ENCODE measurements at places on chromosomes 11 and 22.
A peak's percentile ranks its signal among the peaks of the same experiment; 100 is the strongest.

- DNase-seq: no peak
Observed at GRCh38 chr11:62680825-62681240, 2.0 kb upstream of the UBXN1 start.

DNA sequence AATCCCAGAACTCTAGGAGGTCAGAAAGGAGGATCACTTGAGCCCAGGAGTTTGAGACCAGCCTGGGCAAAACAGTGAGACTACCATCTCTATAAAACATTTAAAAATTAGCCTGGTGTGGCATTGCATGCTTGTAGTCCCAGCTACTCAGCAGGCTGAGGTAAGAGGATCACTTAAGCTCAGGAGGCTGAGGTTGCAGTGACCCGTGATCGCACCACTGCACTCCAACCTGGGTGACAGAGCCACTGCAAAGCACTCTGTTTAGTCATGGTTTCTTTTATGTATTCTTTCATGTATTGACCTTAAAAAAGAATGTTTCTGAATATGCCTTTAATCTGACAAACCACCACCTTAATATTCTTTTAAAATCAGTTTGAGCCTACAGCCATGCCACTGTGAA is 52.2 kb downstream of the BIRC2 start:
- no peak for DNase-seq

DNA sequence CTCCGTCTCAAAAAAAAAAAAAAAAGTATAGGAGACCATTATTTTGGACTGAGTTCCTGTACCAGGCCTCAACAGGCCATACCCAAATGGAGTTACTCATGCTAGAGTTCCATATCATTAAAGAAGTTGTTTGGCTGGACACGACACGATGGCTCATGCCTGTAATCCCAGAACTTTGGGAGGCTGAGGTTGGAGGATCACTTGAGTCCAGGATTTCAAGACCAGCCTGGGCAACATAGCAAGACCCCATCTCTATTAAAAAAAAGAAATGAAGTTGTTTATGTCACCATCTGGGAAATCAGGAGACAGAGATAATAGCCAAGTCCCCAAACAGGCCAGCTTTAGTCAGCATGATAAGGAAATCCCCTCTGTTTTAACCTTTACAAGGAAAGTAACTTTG is 6.7 kb upstream of the FNBP4 start:
- no peak for DNase-seq

- DNase-seq: no peak
Observed at GRCh38 chr11:73759610-73760134, 1.2 kb downstream of the RAB6A start.

DNA sequence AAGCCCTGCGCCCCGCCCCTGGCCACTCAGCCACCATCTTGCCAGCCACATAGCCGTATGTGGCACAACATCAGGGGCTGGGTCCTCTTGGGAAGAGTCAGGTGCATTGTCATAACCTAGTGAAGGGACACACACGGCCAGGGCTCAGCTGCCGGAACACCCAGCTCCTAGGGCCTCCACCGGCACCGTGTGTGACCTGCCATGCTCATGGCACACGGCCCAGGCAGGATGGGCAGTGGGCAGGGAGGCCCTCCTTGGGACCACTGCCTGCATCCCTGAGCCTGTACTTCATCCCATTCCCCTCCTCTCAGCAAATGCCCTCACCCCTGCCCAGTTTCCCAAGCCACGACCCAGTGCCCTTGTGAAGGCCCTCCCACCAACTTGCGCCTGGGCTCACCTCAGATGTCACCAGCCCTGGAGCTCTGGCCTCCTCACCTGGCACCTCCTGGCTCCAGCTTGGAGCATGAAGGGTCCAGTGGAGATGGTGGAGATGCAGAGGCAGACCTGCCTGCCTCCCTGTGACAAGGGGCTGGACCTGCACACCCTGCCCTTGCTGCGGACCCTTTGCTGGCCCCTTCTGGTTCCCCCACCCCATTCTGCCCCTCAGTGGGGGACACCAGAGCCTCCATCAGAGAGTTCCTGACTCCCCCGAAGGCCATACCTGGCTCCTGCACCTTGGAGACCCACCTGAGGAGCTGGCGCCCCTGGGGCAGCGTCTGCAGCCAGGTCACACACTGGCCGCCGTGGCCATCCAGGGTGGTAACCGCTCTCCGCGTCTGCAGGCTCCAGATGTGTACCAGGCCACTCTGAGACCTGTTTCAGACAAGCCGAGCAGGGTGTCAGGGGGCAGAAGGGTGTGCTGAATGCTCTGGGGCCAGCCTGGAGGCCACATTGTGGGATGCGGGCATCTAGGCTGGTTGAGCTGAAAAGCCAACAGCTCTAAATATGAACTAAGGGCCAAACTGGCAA is 34.5 kb downstream of the GNB1L start:
- no peak for DNase-seq

DNA sequence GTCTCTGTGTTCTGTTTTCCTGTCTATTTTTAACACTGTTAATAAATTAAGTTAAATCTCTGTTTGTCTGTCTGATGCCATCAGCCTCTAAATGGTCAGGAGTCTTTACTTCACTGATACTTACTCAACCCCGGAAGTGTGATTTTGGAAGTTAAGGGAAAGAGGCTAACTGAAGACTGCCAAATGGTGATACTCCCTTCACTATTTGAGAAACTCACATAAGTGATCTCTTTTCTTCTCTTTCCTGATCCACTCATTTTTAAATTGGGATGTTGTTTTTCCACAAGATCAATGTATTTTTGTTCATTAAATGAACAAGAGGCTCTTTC is 389 bp upstream of the CASP12 start:
- DNase-seq: no peak

DNA sequence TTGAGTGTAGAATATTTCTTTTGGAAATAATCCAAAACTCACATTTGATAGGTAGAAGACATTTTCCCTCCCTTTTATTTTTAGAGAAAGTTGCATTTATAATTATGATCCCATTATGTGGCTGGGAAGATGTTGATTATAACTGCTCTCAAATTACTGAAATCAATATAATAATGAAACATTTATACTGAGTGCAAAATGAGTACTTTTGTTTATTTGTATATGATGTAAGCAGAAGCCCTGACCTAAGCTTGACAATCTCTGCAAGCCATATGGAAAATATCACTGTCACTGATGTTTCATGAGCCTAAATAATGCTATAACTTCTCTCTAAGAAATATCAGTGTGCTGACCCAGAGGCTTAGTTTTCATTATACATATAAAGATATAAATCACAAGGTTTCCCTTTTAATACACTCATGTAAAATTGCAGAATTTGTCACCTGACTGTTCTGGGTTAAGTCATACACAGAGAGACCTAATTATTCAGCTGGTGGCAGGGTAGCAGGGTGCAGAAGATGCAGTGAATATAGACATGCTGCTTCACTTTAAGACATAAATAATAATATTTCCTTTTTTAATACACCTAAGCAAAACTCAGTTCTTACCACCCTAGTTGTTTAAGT is 99.2 kb downstream of the BBOX1 start:
- DNase-seq: no peak

DNA sequence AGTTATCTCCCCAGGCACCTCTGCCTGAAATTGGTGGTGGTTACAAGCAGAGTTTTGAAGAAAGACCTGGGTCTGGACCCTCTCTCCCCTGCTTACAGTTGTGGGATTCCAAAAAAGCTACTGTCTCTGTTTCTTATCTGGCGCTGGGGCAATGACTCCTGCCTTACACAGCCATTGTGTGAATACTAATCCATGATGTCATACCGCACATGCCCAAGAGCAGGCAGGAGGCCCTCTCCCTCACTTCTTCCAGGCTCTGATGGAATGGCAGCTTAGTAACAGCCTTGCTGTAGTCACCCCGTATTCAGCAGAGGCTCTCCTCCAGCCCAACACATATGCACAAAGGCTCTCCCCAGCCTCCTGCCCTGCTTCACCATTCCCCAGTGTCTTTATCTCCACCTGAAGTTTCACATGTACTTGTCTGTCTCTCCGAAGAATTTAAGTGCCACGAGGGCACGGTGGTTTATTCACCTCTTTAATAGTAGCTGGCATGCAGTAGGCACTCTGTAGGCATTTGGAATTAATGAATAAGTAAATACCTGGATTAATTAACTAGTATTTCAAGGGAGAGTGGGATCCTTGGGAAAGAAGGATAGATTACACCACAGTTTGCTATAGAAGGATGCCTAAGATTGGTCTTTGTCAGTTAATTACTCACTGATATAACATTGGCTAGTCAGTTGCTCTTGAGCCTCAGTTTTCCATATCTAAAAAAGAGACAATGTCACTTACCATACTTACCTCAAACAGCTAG is 165.6 kb downstream of the ETS1 start:
- DNase-seq: no peak

DNA sequence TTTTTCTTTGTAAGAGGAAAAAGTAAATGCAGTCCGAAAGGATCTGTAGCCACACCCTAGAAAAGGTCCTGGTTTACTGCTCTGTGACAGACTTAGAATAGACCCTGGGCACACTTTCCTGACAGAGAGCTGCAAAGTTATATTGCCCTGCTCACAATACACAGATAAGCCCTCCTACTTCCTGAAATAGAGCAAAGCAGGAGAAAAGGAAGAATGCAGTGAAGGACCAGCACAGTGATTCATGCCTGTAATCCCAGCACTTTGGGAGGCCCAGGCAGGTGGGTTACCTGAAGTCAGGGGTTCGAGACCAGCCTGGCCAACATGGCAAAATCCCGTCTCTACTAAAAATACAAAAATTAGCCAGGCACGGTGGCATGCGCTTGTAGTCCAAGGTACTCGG is 2.2 kb downstream of the CYB561A3 start:
- DNase-seq: no peak

DNA sequence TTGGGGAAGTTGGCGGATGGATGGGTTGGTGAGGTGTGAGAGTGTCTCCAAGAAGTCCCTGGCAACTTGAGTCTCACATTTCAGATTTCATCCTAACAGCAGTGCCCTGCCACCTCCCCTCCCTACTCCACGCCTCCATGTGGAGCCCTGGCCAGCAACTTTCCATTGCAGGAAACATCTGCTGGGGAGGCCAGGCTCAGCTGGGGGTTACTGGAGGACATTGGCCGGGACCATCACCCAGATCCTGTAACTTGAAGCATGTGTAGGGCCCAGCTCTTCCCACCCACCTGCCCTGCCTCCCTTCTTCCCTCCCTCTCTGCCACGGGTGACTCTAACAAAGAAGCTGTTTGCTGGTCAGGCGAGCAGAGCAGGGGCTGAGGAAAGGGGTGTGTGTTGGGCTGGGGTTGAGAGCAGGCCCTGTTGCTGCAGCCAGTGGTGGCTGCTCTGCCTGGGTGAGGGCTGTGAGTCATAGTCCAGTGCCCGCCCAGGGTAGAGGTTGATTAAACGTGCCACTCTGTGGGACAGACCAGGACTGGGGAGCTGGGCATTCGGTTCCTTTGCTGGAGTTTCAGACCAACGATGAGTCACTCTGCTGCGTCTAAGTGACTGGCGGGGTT is 64.0 kb downstream of the SCN3B start:
- peak; percentile 64 for DNase-seq

- DNase-seq: no peak
Observed at GRCh38 chr22:25492841-25493734, 71.4 kb upstream of the GRK3 start.
